Stimulated activated CD4-positive, alpha-beta T cell treated with anti-CD3 and anti-CD28 coated beads, TNF-alpha, amount 100 ng/mL, for 24 hours (primary cell): ENCODE measurements at places on chromosomes 6 and 20.

DNA sequence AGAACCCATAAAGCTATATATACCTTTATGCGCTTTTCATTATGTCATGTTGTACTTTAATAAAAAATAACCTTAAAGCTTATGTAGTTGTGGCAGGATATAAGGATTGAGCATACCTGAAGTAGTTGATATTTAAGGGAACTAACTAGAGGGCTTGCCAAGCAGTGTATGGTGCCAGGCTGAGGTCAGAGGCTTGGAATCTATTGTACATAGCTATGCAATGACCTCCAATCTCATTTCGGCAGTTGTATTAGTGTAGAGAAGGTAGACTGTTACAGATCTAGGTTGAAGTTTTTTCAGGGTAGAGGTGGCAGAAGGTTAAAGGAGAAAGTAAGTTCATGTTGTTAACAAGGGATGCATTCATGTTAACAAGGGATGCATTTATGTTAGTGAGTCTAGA lies 397.7 kb upstream of the HS3ST5 start:
- no peak for DNase-seq

DNA sequence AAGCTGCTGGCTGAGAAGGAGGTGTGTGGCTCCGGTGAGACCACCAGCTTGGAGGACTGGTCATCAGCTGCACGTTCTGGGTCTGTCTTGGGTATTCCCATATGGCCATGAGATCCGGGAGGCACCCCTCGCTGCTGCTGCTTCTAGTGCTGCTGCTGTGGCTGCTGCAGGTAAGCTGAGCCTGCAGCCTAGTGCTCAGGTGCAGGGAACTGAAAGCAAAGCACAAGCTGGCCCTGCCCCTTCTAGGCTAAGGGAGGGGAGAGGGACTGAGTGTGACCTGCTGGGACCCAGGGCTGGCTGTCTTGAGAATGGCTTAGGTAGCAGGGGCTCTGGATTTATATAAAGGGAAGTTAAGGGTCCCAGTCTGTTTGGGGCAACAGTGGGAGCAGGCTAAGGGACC lies 403 bp downstream of the CDH26 start:
- no peak for DNase-seq

GRCh38 chr20:49892817-49893216 lies 22.5 kb downstream of the SPATA2 start:
- DNase-seq: no peak

- no peak for DNase-seq
Observed at GRCh38 chr6:130143709-130144108, 79.0 kb downstream of the SAMD3 start.

DNA sequence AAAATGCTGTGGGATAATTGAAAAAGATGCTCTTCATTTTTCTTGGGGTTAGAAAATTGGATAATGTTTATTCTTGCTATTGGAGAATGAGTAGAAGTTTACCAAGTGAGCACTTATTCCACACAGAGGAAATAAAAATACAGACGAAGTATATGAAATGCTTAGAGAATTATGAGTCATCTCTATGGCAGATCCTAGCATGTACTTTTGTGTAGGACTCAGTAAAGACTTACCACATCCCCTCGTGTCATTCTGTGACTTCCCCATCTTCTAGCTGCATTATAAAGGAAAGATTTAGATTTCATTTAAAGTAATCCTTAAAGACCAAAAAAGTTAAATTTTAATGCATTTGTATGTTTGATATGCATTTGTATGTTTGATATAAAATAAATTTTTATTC lies 685.6 kb downstream of the TBC1D32 start:
- no peak for DNase-seq

GRCh38 chr20:42370075-42370474 lies 751.9 kb upstream of the CHD6 start:
- no peak for DNase-seq

DNA sequence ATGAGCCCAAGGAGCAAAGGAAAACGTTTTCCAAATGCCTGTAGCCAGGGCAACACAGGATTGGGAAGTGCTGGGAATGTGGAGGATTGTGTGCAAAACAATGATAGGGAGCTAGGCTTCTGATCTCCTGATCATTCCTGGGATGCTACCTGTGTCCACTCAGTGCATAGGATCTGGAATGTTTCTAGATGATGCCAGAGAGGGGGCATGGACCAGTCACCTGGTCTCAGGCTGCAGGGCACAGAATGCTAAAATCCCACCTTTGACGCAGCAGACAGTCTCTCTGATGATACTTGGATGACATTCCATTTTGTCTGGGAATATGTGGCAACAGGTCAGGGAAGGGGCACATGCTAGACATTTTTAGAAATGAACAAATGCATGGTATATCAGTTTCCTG lies 128.9 kb downstream of the CLIC5 start:
- DNase-seq: no peak

DNA sequence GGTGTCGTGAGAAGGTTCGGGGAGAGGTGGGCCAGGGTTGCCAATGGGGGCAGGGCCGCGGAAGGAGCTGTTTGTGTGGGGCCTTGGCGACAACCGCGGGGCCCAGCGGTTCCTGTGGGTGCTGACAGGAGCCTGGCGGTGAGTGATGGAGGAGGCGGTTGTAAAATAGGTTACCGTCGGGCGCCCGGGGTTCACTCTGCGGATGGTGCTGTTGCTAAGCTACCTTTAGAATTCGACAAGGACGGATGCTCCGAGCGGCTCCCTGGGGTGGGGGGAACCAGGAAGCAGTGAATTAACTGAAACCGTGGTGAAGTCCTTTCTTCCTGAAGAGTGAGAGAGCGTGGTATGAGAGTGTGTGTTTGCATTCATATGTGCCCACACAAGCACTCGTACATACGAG lies 61.7 kb downstream of the CDH22 start:
- DNase-seq: no peak

- no peak for DNase-seq
Observed at GRCh38 chr6:36347621-36348020, 10.9 kb upstream of the BNIP5 start.

DNA sequence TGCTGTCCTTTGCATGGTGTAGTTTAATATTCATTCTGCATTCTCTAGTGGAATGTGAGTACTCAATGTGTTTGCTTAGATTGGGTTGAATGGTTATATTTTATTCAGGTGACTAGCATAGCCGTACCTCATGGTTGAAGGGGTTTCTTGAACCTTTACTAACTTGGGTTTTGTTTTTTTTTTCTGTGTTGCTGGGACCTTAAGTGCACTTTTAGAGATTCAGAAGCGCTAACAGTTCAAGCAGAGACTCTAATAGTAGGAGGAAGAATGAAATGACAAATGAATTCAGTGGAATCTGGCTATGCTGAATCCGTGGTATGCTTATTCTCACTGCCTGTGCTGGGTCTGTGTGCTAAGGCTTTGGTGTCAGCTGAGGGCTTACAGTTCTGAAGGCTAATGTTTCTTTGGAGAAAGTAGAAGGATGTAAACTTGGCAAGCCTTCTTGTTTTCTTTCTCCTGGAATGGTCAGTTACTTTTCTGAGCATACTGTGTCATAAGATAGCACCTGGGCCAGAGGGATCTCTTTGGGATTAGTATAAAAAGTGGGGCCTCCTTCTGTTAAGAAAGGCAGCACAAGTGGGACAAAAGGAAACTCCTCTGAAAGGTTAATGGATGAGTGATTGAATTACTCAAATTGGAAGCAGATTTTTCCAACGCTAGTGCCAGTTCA lies 28.7 kb downstream of the RNF144B start:
- DNase-seq: no peak

GRCh38 chr20:8394308-8394945 lies 262.4 kb downstream of the PLCB1 start:
- DNase-seq: no peak

- DNase-seq: no peak
Observed at GRCh38 chr6:47581591-47581990, 104.0 kb downstream of the CD2AP start.

DNA sequence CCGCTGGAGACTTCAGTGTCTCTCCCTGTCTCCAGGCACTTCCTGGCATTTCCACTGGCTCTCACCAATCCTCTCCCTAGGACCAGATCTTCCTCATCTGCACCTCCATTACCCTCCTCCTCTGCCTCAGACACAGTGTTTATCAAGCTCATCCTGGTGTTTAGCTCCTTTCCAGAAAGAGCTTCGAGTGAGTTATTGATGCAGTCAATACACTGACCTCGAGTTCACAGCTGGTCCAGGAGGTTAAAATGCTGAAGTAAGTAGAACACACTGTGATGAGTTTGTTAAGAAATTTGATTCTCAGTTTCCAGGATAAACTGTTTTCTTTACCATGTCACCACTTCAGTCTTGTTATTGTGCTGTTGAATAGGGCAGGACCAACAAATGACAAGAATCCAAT lies 42.1 kb upstream of the ARMC2 start:
- DNase-seq: no peak
